ENCODE measurements at places on chromosomes 11 and 22. TPM values are rescaled to one million over a fixed set of nuclear protein-coding genes. Genes with fewer than 3 reads are reported as not detected.

DNA sequence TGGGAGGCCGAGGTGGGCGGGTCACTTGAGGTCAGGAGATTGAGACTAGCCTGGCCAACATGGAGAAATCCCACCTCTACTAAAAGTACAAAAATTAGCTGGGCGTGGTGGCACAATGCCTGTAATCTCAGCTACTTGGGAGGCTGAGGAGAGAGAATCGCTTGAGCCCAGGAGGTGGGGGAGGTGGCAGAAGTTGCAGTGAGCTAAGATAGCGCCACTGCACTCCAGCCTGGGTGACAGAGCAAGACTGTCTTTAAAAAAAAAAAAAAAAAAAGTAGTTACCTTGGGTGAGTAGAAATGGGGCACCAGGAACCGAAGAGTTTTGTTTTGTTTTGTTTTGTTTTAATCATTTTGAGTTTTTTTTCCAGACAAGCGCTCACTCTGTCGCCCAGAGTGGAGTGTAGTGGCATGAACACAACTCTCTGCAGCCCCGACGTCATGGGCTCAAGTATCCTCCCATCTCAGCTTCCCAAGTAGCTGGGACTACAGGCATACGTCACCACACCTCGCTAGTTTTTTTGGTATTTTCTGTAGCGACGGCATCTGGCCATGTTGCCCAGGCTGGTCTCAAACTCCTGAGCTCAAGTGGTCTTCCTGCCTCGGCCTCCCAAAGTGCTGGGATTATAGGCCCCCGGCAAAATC lies 15.8 kb downstream of the THAP12 start:
- no peak overlapping the region for H3K27ac ChIP-seq
- no peak for DNase-seq
- H3K4me3 ChIP-seq: no peak overlapping the region
- H3K4me1 ChIP-seq: no peaks in the 10 kb centered on the region
- peaks cover 6% of the 10 kb centered on the region for H3K36me3 ChIP-seq

The GPR137 gene
- 7.7 TPM for total RNA-seq

GRCh38 chr22:26837784-26838470 lies 180.5 kb downstream of the MIAT start:
- H3K4me3 ChIP-seq: no peak overlapping the region
- H3K27me3 ChIP-seq: peaks cover 13% of the 10 kb centered on the region
- no peaks in the 10 kb centered on the region for H3K4me1 ChIP-seq
- DNase-seq: no peak
- no peak overlapping the region for H3K27ac ChIP-seq
- H3K36me3 ChIP-seq: no peaks in the 10 kb centered on the region

DNA sequence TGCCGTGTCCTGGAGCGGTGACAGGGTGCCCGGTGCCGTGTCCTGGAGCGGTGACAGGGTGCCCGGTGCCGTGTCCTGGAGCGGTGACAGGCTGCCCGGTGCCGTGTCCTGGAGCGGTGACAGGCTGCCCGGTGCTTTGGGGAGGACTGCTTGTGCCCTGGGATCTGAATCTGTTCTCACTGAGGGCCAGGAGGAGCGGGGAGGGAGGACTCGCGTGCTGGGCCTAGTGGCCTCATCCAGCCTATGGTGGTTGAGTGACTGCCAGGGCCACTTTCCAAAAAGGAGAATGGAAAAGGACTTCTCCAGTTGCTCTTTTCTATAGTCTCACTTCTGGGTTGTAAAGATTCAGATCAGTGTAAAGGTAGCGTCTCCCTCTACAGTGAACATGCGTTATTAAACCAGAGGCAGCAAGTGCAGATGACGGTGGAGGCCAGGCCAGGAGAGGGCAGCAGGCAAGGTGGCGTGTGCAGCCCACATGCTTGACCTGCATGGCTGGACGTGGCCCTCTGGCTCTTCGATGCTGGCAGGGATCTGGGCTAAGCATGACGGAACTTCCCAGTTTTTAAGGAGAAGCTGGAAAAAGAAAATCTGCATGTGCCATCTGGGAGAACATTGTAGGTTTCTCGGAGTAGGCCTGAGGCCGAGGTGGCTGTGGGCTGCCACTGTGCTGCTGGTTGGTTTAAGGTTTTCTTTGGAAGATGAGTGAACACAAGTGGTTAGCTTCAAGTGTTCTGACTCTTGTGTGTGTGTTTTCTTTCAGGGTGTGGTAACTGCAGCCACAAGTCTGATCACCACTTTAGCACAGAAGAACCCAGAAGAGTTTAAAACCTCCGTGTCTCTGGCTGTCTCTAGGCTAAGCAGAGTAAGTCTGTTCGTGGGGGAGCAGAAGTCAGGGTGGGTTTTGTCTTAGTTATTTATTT lies 55.0 kb downstream of the AP2A2 start:
- H3K36me3 ChIP-seq: peaks cover 61% of the 10 kb centered on the region
- no peak overlapping the region for H3K4me3 ChIP-seq
- peak; percentile 45 for DNase-seq
- H3K4me1 ChIP-seq: no peaks in the 10 kb centered on the region

The GRAMD1B gene
- 7.4 TPM for total RNA-seq

- peaks cover 5% of the 10 kb centered on the region for H3K27me3 ChIP-seq
- DNase-seq: peak; percentile 43
- H3K4me3 ChIP-seq: no peak overlapping the region
- no peaks in the 10 kb centered on the region for H3K36me3 ChIP-seq
Measured at GRCh38 chr11:48107188-48107704, 109.4 kb upstream of the OR4B1 start.

- no peaks in the 10 kb centered on the region for H3K27me3 ChIP-seq
- no peak overlapping the region for H3K4me3 ChIP-seq
- H3K4me1 ChIP-seq: peaks cover 10% of the 10 kb centered on the region
- H3K36me3 ChIP-seq: peaks cover 8% of the 10 kb centered on the region
Measured at GRCh38 chr11:9692691-9693090, 28.8 kb downstream of the SWAP70 start.

GRCh38 chr11:123683428-123684170 lies 29.2 kb upstream of the SCN3B start:
- no peaks in the 10 kb centered on the region for H3K27me3 ChIP-seq
- DNase-seq: no peak
- no peak overlapping the region for H3K4me3 ChIP-seq
- no peak overlapping the region for H3K27ac ChIP-seq
- H3K4me1 ChIP-seq: peaks cover 2% of the 10 kb centered on the region

- H3K36me3 ChIP-seq: peaks cover 18% of the 10 kb centered on the region
- H3K4me3 ChIP-seq: peak overlapping the region; percentile 91
- DNase-seq: peak; percentile 21
- no peaks in the 10 kb centered on the region for H3K27me3 ChIP-seq
Measured at GRCh38 chr11:66346476-66347424, 679 bp downstream of the B4GAT1 start.

The GDPD4 gene
- 0.13 TPM for total RNA-seq

DNA sequence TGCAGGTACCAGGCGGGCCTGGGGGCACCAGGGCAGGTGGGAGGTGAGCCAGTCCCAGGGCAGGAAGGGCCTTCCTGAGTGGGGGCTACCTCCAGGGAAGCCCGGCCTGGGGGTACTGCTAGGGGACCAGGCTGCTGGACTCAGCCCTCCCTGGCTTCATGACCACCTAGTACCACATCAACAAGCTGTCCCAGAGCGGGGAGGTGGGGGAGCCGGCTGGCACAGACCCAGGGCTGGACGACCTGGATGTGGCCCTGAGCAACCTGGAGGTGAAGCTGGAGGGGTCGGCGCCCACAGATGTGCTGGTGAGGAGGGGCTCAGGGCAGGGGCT lies 6.7 kb downstream of the TRPT1 start:
- H3K4me1 ChIP-seq: peaks cover 36% of the 10 kb centered on the region
- H3K4me3 ChIP-seq: no peak overlapping the region
- no peaks in the 10 kb centered on the region for H3K27me3 ChIP-seq
- no peak for DNase-seq

- peaks cover 28% of the 10 kb centered on the region for H3K27me3 ChIP-seq
- H3K4me3 ChIP-seq: no peak overlapping the region
- no peak for DNase-seq
- no peak overlapping the region for H3K27ac ChIP-seq
Measured at GRCh38 chr22:50721257-50721844, 16.7 kb upstream of the ACR start.

The NAALADL1 gene
- 13.6 TPM for total RNA-seq

The TYR gene
- not detected for total RNA-seq

DNA sequence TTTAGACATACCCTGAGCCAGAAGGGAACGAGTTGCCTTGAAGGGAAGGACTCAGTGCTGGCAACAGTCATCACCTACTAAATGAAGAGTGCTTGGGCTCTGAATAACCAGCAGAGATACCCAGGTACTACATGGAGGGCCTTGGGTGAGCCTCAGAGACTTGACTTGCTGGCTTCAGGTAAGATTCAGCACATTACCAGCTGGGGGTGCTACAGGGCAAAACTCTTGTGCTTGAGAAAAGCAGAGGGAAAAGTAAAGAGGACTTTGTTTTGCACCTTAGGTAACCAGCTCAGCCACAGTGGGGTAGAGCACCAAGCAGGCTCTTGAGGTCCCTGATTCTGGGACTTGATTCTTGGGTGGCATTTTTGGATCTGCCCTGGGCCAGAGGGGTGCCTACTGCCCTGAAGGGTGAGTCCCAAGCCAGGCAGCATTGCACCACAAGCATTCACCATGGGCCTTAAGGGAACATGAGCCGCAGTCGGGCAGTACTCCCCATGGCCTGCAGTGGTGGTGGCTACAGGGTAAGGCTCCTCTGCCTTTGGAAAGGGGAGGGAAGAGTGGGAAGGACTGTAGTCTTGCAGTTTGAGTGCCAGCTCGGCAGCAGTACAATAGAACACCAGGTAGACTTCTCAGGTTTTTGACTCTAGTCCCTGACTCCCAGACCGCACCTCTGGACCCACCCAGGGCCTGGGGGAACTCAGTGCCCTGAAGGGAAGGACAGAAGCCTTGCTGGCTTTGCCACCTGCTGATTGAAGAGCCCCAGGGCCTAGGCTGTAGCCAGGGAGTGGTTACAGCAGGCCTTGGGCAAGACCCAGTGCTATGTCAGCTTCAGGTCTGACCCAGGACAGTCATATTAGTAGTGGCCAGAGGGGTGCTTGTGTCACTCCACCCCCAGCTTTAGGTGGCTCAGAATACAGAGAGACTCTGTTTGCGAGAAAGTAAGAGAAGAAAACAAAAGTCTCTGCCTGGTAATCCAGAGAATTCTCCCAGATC lies 22.7 kb upstream of the PLEKHA7 start:
- no peaks in the 10 kb centered on the region for H3K36me3 ChIP-seq
- no peak overlapping the region for H3K4me3 ChIP-seq
- no peak for DNase-seq
- H3K27me3 ChIP-seq: no peaks in the 10 kb centered on the region
- H3K4me1 ChIP-seq: no peaks in the 10 kb centered on the region

DNA sequence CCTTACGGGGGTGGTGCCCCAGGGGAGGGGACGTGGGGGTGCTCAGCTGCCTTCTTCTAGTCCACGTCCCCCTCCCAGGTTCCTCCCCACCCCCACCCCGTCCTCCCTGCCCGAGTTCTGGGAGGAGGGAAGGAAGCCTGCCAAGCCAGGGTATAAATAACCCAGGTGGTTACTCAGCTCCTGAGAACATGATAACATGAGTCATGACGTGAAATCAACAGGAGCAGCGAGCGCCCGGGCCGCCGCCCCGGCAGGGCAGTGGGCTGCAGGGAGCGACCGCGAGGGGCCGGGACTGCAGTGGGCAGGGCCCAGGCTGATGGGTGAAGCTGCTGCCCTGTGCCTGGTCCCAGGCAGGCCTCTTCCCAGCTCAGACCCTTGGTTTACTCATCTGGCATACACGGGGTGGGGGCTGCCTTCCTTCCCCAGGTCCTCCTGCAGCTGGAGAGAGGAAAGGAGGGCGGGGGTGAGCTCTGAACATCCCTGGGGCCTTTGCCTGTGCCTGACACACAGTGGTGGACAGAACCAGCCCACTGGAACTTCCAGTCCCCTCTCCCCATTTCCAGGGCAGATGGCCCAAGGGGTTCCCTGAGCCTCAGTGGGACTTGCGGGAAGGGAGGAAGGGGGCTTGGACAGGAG lies 8.8 kb upstream of the PDGFB start:
- H3K27me3 ChIP-seq: peaks cover 17% of the 10 kb centered on the region
- no peak overlapping the region for H3K4me3 ChIP-seq
- peaks cover 56% of the 10 kb centered on the region for H3K4me1 ChIP-seq
- peak overlapping the region; percentile 29 for H3K27ac ChIP-seq
- H3K36me3 ChIP-seq: no peaks in the 10 kb centered on the region
- peak; percentile 76 for DNase-seq

The TRIM51 gene
- total RNA-seq: not detected

The PARVG gene
- 3.0 TPM for total RNA-seq

The CHADL gene
- 4.7 TPM for total RNA-seq

The CARD10 gene
- total RNA-seq: 7.8 TPM

DNA sequence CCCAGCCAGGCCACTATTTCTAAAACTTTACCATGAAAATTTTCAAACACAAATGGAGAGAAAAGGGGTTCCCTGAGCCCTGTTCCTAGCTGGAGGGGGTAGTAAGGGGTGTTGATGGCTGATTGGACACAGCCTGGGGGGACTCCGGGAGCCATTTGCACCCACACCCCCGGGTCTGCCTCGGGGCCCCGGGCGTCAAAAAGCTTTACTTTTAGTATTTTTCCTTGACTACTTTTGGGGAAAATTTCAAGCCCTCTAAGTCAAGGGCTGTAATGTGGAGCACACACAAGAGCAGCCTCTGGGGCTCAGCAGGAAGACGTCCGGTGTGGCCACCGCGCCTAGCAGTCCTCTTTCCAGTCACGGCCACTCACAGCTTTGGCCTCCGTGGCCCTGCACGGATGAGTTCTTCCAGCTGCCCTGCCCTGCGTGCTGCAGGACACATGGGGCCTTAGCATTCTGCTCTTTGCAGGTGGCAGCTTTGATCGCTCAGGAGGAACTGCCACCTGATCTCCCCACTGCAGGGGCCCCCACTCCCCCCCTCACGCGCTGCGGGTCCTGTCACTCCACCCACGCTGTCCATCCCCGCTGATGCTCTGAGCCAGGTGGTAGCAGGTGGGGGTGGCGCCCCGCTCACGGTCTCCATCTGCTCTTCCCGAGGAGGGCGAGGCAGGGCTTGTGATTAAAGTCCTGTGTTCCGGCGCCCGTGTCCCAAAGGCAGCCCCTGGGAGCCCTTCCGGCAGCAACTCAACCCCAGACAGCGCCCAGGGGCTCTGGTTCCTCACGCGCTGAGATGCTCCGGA lies 14.4 kb downstream of the RNH1 start:
- H3K4me1 ChIP-seq: peaks cover 17% of the 10 kb centered on the region
- no peak overlapping the region for H3K27ac ChIP-seq
- peaks cover 65% of the 10 kb centered on the region for H3K36me3 ChIP-seq
- DNase-seq: no peak
- H3K4me3 ChIP-seq: no peak overlapping the region
- no peaks in the 10 kb centered on the region for H3K27me3 ChIP-seq

The TRIM48 gene
- not detected for total RNA-seq

The FAM227A gene
- total RNA-seq: 1.1 TPM

DNA sequence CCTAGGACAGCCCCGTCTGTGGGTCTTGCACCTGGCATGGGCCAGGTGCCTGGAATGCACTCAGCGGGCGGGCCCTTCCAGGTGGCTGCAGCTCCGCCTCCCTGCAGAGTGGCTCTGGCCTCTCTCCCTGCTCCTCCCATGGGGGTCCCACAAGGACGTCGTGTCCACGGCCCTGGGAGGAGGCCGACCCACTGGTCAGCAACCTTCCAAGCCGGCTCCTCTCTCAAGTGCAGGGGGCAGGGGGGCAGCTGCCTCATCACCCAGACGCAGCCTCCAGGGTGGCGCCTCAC lies 41.9 kb downstream of the CERK start:
- no peak overlapping the region for H3K27ac ChIP-seq
- no peaks in the 10 kb centered on the region for H3K27me3 ChIP-seq
- peaks cover 73% of the 10 kb centered on the region for H3K36me3 ChIP-seq
- no peak for DNase-seq
- no peak overlapping the region for H3K4me3 ChIP-seq

Data from muscle of leg (tissue), 16 donors.